8988T (cell line): ENCODE measurements at places on chromosomes 11 and 22.

DNA sequence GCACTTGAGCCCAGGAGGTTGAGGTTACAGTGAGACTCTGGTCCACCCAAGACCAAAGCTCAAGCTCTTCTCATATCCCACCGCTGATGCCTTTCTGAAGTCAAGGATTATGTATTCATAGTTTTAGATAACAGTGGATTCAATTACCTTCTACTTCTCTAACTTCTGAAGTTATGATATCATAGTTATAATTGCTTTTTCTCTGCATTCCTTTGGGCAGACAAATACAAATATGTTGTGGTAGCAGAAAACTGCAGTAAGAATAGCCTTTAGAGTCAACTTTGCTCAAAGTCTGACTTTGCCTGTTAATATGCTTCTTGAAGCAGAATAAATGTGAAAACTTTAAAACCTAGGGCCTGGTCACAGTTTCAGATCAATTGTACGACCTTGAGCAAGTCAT, 94.4 kb downstream of the LUZP2 start:
- no peak for DNase-seq

DNA sequence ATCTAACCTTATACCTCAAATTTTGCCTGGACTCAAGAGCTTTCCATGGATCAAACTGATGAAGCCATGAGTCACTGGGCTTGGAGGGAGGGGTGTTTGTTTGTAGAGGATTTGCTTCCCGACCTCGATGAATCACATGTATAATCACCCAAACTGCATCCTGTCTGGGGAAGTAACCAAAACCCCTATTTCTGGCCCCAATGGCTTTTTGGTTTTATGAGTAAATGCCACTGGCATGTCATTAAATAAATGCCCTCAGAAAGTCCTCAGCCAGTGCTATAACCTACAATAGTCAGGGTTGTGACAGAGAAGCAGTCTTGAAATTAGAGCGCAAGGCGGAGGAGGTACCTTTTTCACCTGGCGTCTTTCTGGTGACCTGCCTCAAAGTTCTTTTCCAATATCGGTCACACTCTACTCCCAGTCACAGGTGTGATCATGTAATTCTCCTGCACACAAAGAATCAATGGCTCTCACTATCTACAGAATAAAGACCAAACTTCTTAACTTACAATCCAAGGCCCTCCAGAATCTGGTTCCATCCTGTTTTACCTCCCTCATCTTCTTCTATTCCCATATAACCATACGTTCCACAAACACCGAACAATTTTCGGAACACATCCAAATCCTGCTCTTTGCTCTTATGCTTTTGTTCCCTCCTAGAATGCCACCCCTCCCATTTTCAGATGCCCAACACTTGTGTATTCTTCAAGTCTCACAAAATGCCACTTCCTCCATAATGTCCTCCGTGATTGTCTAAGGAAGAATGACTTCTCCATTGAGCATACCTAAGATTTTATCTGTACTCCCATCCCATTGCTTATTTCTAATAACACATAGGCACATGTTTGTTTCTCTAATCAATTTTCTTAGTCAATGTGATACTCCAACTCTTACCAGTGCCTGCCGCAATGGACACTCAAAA, 81.3 kb upstream of the BLID start:
- peak; percentile 39 for DNase-seq

DNA sequence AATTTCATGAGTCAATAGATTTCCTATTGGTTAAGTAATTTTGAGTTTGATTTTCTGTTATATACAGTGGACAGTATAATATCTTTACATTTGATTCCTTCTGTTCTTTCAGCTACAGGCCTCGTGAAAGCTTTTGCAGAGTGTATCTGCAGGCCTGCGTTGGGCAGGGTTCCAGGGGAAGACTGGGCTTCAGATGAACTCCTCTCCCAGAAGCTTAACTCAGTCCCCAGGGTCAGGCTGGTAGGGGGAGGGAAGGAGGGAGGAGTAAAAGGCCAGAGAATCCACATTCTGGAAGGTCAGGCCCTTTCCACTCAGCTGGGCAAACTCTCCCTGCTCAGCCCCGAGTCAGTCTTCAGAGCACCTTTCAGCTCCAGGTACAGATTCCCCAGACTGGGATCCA, 100.4 kb upstream of the NECTIN1 start:
- no peak for DNase-seq

- no peak for DNase-seq
Observed at GRCh38 chr11:17922416-17922788, 90.4 kb downstream of the SERGEF start.

DNA sequence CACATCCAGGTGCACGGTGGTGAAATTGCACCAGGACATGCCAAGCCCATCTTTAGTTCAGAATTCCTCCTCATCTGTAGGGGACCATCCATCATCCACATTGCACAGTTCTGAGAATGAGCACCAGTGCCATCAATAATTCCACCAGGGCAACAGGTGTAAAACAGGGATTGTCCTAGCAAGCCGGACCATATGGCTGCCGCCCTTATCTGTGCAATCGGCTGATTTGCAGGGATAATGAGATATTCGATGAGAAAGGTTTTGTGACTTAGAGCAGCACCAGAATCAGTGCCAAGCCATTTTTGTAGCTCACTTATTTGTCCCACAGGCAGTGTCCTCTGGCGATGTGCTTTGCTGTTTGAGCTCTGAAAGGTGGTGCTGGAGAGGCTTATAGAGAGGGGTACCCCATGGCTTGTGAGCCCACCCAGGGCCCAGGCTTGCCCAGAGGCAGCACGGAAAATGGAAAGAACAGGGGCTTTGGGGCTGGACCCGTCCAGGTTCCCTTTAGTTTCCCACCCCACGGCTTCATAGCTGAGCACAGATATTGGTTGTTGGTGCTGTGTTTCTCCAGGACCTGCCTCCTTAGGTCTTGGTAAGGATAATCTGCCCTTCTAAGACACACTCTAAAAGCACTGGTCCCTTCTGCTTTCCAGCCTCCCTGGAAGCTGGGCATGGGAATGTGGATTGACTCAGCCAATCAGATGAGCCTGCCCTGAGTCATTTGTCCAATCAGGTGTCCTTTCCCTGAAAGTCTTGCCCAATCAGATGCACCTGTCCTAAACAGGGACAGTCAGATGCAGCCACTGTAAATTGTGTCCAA, 84.0 kb upstream of the SHANK2 start:
- DNase-seq, result no peak

GRCh38 chr11:30468881-30469280, 117.3 kb downstream of the MPPED2 start:
- DNase-seq, result no peak

GRCh38 chr22:44758344-44758973, 6.1 kb downstream of the ARHGAP8 start:
- DNase-seq, result no peak

- no peak for DNase-seq
Observed at GRCh38 chr11:33329705-33330329, 72.6 kb downstream of the HIPK3 start.

- no peak for DNase-seq
Observed at GRCh38 chr11:11580012-11580411, 41.8 kb downstream of the GALNT18 start.

- DNase-seq, result no peak
Observed at GRCh38 chr22:26482161-26482560, 1.4 kb downstream of the HPS4 start.

DNA sequence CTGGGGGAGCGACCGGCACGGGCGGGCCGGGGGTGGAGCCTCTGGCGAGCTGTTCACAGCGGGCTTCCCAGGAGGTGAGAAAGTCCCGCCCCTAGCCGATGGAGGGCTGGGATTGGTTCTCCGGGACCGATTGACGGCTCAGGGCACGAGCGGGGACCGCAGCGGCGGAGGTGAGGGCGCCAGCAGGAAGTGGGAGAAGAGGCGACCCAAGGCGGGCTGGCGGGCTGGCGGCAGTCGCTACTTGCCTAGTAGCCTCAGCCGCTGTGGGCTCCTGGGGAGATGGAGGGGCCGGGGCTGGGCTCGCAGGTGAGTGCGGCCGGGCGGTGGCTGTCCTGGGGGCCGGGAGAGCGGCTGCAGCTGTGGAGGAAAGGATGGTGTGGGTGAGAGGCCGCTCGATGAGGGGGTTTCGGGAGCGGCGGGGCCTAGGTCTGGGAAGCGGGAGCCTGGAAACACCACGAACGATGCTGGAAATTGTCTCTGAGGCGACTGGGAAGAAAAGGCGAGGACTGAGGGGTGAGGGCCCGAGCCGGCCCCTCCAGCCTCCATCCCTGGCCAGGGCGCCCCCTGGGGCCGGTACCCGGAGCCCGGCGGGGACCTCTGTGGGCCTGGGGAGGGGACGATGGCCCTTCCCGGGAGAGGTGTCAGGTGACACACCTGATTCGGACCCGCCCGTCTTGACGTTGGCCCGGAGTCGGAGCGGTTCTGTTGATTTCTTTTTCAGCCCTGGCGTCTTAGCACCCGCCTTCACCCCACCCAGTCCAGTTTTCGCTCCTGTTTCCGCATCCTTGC, at the start of gene ZDHHC13:
ZDHHC13 (plus strand) TSS at position 198 of the 789 bp plus-strand sequence; CDS start at position 280, 82 bp downstream.
- DNase-seq, result peak; percentile 98

- no peak for DNase-seq
Observed at GRCh38 chr22:44220727-44221680, 40.3 kb downstream of the PARVG start.
